CD14-positive monocyte (primary cell): ENCODE measurements at places on chromosomes 16 and 17. TPM values are rescaled to one million over a fixed set of nuclear protein-coding genes. Genes with fewer than 3 reads are reported as not detected.

GRCh38 chr17:14372461-14372860 lies 71.6 kb downstream of the HS3ST3B1 start:
- no peak overlapping the region for H3K27ac ChIP-seq
- H3K4me1 ChIP-seq: no peaks in the 10 kb centered on the region
- no peak overlapping the region for H3K4me3 ChIP-seq
- no peaks in the 10 kb centered on the region for H3K36me3 ChIP-seq

- H3K27me3 ChIP-seq: no peaks in the 10 kb centered on the region
- H3K36me3 ChIP-seq: peaks cover 10% of the 10 kb centered on the region
- no peak for DNase-seq
- no peaks in the 10 kb centered on the region for H3K4me1 ChIP-seq
- no peak overlapping the region for H3K4me3 ChIP-seq
- H3K27ac ChIP-seq: no peak overlapping the region
Observed at GRCh38 chr16:69703638-69704037, 22.7 kb downstream of the NQO1 start.

SLFN11 gene
- 19.0 and 45.6 TPM in 2 replicates for polyA plus RNA-seq

DNA sequence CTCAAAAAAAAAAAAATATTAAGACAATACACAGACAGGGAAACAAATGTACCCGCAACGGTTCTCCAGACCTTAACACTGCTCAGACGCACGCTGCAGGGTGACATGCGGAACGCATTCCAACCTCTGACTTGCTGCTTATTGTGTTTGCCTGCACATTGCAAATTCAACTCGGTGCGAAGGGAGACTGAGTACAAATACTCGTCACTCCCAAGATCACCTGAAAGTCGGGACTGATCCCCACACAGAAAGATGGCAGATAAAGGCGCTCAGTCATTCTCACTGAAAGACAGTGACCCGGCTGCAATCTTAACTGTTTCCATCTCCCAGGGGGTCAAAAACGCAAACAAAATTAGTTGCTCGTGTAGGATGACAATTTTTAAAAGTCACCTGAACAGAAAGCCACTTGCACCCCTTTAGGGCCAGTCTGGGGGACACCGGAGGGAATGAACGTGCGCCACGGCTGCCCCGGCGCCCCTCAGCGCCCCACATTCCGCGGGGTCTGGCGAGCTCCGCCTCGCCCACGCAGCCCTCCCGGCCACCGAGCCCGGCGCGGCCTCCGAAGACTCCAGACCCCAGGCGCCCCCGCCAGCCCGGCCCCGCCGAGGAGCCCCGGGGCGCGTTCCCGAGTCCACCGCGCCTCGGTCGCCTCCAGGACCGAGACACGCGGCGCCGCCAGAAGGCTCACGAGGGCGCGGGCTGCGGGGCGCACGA lies 589 bp downstream of the CLCN7 start:
- no peak for DNase-seq
- peaks cover 58% of the 10 kb centered on the region for H3K4me1 ChIP-seq
- peak overlapping the region; percentile 77 for H3K4me3 ChIP-seq
- H3K36me3 ChIP-seq: no peaks in the 10 kb centered on the region
- H3K27ac ChIP-seq: peak overlapping the region; percentile 99

- H3K4me3 ChIP-seq: no peak overlapping the region
- no peak for DNase-seq
- H3K27ac ChIP-seq: no peak overlapping the region
- no peaks in the 10 kb centered on the region for H3K36me3 ChIP-seq
- H3K27me3 ChIP-seq: no peaks in the 10 kb centered on the region
Observed at GRCh38 chr17:50172130-50172529, 6.3 kb downstream of the SGCA start.

GRCh38 chr16:77970371-77970770 lies 52.0 kb upstream of the CLEC3A start:
- H3K27me3 ChIP-seq: peaks cover 2% of the 10 kb centered on the region
- no peaks in the 10 kb centered on the region for H3K4me1 ChIP-seq
- no peak for DNase-seq
- H3K27ac ChIP-seq: no peak overlapping the region

CDK5R1 gene
- 0.61 and 1.0 TPM in 2 replicates for polyA plus RNA-seq

CHD9NB gene
- polyA plus RNA-seq: not detected

CPHXL2 gene
- not detected in 2 replicates for polyA plus RNA-seq

DNA sequence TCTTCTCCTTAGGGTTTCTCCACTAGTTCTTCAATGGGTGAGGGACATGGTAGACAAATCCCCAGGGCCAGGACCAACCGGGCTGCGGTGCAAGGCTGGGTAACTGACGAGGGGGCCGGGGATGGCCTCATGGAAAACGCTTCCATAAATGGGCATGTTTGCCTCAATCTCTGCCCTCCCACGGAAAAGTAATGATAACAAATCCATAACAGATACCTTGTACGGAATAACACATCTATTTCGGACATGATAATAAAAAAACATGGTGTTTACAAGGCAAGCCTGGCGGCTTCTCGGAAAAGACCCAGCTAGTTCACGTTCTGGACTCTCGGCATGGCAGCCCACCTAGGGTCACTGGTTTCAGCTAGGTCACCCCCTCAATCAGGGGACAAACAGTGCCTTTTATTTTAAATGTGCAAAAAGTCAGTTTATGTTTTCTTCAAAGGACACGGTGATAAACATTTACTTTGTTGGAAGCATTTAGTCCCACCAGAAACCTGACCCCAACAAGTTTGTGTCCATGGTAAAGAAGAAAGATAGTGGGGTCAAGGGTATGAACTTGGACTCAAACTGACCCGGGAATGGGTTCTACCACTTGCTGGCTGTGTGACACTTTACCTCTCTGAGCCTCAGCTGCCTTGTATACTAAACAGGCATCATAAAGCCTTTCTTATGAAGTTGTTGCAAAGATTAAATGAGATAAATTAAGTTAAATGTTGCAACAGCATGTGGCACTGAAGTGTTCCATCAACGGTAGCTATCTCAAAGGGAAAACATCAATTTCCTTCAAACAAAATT lies 1.7 kb downstream of the MYH11 start:
- DNase-seq: no peak
- H3K4me3 ChIP-seq: no peak overlapping the region
- no peak overlapping the region for H3K27ac ChIP-seq
- H3K27me3 ChIP-seq: peaks cover 37% of the 10 kb centered on the region

GRCh38 chr17:12070561-12070960 lies 49.9 kb downstream of the MAP2K4 start:
- peaks cover 13% of the 10 kb centered on the region for H3K36me3 ChIP-seq
- H3K4me3 ChIP-seq: no peak overlapping the region
- no peaks in the 10 kb centered on the region for H3K27me3 ChIP-seq
- DNase-seq: no peak
- H3K27ac ChIP-seq: no peak overlapping the region
- no peaks in the 10 kb centered on the region for H3K4me1 ChIP-seq

ZFPM1 gene
- polyA plus RNA-seq: 0.12 TPM
